ENCODE measurements at places on chromosomes 1 and 21. TPM values are rescaled to one million over a fixed set of nuclear protein-coding genes. Genes with fewer than 3 reads are reported as not detected.

The CNN3 gene
- 161 TPM for total RNA-seq

The SPRR1B gene
- total RNA-seq, result not detected

The FAF1 gene
- total RNA-seq, result 56.9 TPM

GRCh38 chr21:45367402-45368351 lies 37.3 kb upstream of the COL18A1 start:
- no peaks in the 10 kb centered on the region for H3K36me3 ChIP-seq
- no peak for DNase-seq
- no peak overlapping the region for H3K4me3 ChIP-seq
- peaks cover 34% of the 10 kb centered on the region for H3K4me1 ChIP-seq

- no peaks in the 10 kb centered on the region for H3K27me3 ChIP-seq
- no peak for DNase-seq
Measured at GRCh38 chr1:76620371-76620770, 246.9 kb upstream of the ST6GALNAC5 start.

GRCh38 chr21:15520811-15521643 lies 208.8 kb upstream of the USP25 start:
- DNase-seq, result no peak
- H3K36me3 ChIP-seq, result no peaks in the 10 kb centered on the region
- H3K4me1 ChIP-seq, result no peaks in the 10 kb centered on the region
- H3K27ac ChIP-seq, result no peak overlapping the region
- H3K4me3 ChIP-seq, result no peak overlapping the region
- H3K27me3 ChIP-seq, result no peaks in the 10 kb centered on the region

The CA6 gene
- not detected for total RNA-seq

Measured in sigmoid colon (tissue), 7 donors.